ENCODE measurements at places on chromosomes 6 and 20.
A peak's percentile ranks its signal among the peaks of the same experiment; 100 is the strongest.

DNA sequence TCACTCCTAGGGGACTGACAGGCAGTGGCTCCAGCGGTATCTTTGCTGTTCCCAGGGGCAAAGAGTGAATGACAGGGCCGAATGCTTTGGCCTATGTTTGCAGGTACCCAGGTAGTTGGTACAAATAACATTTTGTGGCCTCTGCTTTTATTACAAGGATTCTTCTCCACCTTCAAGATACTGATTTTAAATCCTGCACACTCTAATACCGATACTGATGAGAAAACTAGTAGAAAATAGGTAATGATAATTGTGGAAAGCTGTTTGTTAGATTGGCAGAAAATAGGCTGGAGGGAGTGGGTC is 772 bp downstream of the HINT3 start:
- no peak for DNase-seq

DNA sequence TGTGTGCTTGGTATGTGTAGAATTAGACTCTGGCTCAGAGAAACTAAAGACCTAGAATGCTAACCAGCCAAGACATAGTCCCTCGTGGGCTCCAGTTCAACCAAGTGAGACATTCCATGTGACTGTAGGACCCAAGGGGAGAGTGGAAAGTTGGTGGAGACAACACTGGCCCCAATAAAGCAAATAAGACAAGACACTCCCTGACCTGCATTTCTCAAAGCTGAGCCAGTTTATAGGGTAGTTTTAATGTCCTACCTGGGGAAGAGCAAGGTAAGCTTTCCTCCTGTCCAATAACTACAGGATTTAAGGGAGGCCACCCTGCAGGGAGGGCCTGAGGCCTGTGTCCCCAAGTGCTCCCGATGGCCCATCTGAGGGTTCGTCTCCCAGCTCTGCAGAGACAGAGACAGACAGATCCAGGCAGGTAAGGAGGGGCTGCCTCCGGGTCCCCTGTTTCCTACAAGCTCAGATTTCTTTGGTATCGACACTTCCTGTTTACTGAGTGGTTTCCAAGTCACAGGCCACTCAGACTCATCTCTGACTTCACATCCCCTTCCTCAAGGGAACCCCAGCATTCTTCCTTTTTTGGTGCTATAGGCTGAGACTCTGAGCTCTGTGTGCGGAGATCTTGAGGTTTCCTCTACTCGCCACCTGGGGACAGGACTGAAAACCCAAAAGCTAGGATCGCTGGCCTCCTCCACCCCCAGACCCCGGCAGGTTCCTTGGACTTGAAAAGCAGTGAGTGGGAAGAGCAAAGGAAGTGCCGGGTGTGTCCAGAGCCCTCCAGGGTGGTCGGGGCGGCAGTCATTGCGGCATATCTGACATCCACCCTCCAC is 92.4 kb downstream of the PRND start:
- no peak for DNase-seq

- DNase-seq: no peak
Measured at GRCh38 chr6:142443532-142443931, 141.7 kb downstream of the ADGRG6 start.

GRCh38 chr6:104787305-104787704 is 72.4 kb downstream of the HACE1 start:
- no peak for DNase-seq

- DNase-seq: no peak
Measured at GRCh38 chr6:36358226-36358915, 21.7 kb upstream of the BNIP5 start.

- DNase-seq: no peak
Measured at GRCh38 chr20:63759377-63759901, 19.9 kb downstream of the SLC2A4RG start.

DNA sequence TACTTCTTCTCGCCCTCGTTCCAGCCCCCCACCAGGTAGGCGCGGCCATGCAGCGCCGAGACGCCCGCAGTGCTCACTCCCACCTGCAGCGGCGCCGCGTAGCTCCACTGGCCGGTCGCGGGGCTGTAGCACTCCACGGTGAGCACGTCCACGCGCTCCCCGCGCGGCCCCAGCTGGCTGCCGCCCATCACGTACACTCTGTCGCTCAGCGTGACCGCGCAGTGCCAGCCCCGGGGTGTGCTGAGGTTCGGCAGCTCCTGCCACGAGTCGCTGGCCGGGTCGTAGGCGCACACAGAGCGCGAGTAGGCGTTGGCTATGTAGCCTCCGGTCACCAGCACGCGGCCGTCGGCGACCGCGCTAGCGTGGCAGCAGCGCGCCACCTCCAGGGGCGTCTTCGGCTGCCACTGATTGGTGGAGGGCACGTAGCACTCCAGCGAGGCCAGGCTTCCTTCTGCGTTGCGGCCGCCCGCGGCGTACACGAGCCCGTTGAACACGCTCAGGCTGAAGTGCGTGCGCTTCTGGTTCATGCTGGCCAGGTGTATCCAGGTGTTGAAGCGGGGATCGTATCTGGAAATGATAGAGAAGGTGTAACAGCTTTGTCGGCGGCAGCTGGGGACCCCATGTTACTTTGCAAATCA is 13.7 kb downstream of the KLHL31 start:
- DNase-seq: peak; percentile 69

DNA sequence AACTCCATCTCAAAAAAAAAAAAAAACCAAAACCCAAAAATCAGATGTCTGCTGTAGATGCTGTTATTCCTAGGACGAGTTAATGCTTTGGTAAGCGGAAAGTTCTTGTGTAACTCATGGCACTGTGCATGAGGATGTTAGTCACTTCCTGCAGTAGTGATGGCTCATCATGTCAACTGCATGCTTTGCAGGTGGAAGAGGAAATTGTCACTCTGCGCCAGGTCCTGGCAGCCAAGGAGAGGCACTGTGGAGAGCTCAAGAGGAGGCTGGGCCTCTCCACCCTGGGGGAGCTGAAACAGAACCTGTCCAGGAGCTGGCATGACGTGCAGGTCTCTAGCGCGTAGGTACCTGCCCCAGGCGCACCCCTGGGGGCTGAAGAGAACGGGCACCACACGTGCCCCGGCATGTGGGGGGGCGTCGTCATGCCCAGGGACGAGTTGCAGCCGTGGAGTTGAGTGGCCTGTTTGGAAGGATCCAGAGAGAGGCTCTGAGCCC is 8.5 kb downstream of the TPD52L2 start:
- peak; percentile 65 for DNase-seq

DNA sequence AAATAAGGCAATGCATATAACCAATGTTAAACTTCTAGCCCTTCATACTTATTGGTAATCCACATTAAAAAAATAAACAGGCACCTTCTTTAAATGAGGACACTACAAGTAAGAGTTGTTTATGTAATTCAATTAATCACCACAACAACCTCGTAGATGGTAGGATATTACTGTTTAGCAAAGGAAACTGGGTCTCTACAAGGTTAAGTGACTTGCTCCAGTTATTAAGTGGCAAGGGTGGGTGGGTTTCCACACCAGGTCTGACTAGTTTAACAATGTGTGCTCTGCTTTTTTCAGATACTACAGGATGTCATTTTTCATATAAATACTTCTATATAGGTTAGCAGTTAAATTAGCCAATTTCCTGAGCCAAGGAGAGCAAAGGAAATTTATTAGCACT is 129.1 kb downstream of the MAN1A1 start:
- DNase-seq: no peak

DNA sequence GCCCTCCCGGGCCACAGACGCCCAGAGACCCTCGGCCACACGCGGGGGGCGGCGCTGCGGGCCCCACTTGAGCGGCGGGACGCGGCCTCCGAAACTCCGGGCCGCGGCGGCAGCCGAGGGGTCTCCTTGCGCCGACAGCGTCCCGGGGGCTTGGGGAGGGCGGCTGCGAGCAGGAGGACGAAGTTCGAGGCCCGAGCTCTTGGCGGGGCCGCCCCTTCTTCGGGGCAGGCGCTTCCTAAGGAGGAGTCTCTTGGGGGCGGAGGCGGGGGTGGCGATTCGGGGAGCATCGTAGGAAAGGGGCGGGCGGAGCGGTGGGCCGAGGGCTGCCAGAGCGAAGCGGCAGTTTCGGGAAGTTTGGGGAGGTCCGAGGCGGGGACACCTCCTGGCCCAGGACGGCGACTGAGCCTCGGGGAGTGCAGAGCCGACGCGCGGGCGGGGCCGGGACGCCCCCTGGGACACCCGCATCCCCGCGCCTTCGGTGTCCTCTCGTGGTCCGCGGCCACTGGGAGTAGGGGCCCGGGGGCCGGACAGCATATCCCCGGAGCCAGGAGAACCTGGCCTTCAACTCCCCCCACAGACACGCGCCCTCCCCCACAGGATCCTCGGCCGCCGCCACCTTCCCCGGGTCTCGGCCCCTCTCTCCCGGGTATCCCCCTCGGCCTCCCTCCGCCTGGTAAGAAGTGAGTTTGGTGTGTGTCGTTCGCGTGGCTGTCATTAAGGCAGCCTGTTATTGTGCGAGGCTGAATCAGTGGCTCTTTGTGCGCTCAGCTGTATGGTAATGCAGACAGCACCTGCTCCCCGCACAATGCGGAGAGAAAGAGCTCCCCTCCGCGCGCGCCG is 613 bp upstream of the DLL1 start:
- peak; percentile 57 for DNase-seq

DNA sequence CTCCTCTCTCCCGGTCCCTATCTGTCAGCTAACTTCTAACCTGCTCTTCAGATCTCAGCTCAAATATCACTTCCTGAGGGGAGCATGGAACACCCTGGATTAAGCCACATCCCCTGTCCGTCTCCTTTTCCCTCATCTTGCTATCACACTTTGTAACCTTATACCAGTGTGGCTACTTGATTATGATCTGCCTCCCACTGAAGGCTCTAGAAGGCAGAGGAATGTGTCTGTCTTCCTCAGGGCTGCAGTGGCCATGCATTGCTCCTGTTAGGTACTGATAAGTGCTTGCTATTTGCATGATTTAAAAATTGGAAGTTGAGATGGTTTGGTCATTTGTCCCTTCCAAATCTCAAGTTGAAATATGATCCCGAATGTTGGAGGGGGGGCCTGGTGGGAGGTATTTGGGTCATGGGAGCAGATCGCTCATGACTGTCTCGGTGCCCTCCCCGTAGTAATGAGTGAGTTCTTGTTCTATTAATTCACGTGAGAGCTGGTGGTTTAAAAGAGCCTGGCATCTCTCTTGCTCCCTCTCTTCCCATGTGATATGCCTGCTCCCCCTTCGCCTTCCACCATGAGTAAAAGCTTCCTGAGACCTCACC is 71.4 kb downstream of the PLCB4 start:
- no peak for DNase-seq

- DNase-seq: no peak
Measured at GRCh38 chr6:99711925-99712324, 105.3 kb downstream of the PRDM13 start.

- no peak for DNase-seq
Measured at GRCh38 chr6:26412954-26413353, 10.9 kb downstream of the BTN3A1 start.

GRCh38 chr6:118905851-118906250 is 11.9 kb downstream of the ASF1A start:
- no peak for DNase-seq

GRCh38 chr6:81694207-81694606 is 58.3 kb downstream of the TENT5A start:
- no peak for DNase-seq

DNA sequence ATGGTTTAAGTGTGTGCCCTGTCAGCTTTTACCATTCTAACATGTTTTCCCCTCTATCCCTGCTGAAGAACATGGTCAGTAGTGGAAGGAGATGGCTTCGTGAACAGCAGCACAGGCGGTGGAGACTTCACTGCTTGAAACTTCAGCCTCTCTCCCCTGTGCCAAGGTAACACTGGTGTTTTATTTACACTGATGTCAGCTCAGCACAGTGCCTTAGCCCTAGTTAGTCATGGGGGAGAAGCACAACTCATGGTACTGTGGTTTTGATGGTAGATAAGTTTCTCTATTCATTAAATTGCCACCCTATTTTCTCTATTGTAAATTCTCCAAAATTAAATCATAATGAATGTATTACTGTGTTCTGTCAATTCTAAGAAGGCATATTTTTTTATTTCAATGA is 56.6 kb downstream of the MTHFD1L start:
- DNase-seq: no peak

GRCh38 chr6:5486214-5486613 is 224.9 kb downstream of the FARS2 start:
- DNase-seq: no peak

DNA sequence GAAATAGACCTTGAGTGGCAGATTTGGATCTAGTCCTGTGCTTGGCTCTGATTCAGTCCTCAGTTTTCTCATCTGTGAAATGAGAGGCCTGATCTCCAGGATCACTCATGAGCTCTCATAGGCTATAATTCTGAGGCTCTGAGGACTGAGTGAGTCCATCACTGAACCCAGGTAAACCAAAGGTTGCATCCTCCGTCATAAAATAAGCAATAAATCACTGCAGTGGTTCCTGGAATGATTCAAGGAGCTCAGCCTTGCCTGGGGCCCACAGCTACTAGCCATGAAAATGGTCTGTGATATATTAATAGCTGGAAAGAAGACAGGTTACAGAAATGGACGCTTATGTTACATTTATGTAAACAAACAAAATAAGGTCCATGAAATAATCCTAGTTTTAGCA is 124.8 kb downstream of the MAP3K7 start:
- no peak for DNase-seq

DNA sequence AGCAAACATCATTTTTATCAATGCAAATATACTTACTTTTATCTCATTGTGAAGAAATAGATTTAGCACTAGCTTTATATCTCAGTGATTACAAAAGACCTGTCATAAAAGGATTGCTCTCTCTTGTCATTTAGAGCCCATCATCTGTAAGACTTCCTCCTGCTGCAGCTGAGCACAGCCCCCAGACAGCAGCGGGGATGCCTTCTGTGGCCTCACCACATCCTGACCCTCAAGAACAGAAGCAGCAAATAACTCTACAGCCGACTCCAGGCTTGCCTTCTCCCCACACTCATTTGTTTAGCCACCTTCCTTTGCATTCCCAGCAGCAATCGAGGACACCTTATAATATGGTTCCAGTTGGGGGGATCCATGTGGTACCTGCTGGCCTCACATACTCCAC is 127.0 kb upstream of the EDN1 start:
- no peak for DNase-seq

GRCh38 chr6:8507286-8507685 is 71.9 kb upstream of the SLC35B3 start:
- DNase-seq: no peak

DNA sequence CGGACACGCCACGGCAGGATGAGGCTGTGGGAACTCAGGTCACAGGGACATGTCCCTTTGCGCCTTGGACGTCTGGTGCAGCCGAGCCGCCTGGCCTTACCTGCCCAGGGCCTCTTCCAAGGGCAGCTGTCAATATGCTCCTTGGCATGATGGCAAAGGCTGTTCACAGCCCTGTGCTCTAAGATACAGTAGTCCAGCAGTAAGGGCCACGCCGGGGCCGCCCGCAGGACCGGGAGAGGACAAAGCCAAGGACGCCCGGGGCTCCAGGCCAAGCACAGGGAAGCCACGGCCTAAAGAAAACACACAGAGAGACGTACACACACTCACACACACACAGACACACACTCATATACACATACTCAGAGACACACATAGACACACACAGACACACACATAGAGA is 13.0 kb downstream of the FOXF2 start:
- no peak for DNase-seq

DNA sequence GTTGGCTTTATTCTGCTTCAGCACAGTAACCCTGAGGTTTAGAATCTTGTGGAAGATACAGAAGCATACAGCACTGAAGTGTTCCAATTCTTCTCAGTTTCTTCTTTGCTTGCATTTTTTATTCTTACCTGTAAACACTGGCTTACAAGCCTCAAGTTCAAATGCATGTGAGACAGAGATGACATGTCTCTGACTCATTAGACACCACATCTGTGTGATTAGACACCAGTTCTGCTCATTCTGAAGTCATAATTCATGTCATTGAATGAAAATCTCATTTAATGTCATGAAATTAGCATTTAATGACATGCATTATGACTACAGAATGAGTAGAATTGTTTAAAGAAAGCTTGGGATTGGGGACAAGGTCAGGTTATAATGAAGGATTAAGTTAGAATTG is 5.8 kb downstream of the GZF1 start:
- DNase-seq: no peak

- DNase-seq: no peak
Measured at GRCh38 chr6:150967381-150967780, 101.9 kb downstream of the MTHFD1L start.
